ENCODE measurements at places on chromosomes 7 and 10. TPM values are rescaled to one million over a fixed set of nuclear protein-coding genes. Genes with fewer than 3 reads are reported as not detected.

- no peak for DNase-seq
Measured at GRCh38 chr10:124069341-124070264, 23.8 kb downstream of the CHST15 start.

- no peak for DNase-seq
Measured at GRCh38 chr10:110916554-110917346, 2.2 kb downstream of the BBIP1 start.

ADARB2 gene
- total RNA-seq: 0.10 TPM

GRCh38 chr10:100621360-100622205 lies 85.8 kb downstream of the HIF1AN start:
- no peak for DNase-seq

DNA sequence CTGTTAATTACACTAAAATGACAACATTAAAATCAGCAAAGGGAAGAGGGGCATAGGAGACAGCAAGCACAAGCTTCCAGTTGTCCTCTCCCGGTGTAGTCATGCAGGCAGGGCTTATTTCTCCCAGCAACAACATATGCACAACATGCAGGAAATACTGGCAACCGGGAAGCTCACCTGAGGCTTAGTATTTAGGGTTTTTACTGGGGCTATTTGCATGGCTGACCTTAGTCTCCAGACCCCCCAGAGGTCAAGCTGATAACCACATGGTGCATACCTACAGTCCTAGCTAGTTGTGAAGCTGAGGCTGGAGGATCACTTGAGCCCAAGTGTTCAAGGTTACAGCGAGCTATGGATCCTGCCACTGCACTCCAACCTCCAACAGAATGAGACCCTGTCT lies 12.8 kb upstream of the JMJD1C start:
- no peak for DNase-seq

GRCh38 chr10:71666639-71667386 lies 52.8 kb downstream of the C10orf105 start:
- no peak for DNase-seq

DNA sequence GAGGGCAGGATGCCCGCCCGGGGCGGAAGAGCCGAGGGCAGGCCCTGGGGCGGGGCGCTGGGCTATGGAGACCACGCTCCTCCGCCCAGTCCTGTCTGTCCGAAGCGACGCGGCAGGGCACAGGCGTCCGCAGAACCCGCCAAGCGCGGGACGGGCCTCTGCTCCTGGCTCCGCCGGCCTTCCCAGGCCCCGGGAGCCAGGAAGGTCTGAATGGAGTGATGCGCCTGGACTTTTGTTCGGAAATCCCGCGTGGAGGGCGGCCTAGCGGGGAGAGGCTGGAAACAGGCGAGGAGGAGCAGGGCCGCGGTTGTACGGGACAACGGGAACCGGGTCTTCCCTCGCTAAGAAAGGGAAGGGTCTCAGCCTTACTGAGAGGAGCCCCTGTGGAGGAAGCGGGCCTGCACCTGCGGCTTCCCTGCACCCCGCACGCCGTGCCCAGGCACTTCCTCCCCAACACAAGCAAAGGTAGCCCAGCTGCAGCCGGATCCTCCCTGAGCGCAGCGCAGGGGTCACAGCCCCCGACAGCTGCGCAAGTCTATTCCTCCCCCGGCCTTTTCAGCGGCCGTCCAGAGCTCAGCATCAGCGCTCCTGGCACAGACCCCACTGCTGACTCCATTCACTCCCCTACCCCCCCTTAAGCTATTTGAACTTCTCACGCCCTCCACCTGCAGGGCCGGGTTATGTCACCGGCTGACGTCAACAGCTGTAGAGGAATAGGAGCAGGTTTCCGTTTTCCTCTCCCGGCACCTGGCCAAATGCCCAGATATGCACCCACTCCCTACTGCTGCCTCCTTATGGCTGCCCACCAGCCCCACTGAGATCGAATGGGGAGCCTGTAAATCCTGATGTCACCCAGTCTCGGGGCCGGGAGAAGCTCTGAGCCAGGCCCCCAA lies 143.2 kb upstream of the RET start:
- DNase-seq: no peak

GRCh38 chr7:20323595-20323994 lies 7.1 kb upstream of the ITGB8 start:
- DNase-seq: no peak

All from skin of body (tissue), 3 donors.